ENCODE measurements at places on chromosomes 5 and 9.
A peak's percentile ranks its signal among the peaks of the same experiment; 100 is the strongest.

DNA sequence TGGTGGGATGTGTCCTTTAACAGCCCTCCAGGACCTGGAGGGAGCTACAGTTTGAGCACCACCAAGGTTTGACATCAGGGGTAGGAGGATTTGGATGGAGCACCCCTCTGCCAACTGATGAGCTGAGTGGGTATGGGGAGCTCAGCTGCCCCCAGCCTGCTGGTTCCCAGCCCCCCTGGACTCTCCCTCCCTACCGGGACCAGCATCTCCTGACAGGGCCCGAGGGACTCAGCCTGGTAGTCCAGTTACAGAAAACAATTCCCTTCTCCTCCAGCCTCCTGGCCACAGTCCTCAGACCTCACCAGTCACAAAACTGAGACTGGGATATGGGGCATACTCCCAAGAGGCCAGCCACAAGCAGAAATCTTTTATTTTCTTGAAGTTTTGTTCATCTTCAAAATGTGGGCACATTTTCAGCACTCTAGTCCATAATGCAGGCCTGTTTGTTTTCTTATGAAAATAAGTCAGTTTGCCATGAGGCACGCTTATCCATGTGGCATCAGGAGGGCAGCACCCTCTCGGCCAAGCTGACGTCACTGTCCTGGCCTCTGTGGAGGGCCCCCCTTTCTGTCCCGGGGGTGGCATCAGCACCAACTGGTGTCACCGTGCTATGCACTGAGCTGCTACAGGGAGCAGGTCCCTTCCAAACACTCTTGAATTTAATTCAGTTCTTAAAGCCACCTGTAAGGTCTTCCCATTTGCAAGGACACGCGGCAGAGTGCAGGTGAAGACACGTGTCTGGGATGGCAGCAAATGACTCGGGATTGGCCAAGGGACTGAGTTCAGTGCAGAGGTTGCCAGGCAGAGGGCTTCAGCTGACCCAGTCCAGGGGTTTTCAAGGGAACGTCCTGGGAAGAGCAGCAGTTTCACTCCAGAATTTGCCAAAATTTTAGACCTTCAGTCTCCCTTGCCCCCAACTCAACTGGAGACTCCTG, 187.6 kb downstream of the GADD45G start:
- DNase-seq: no peak

DNA sequence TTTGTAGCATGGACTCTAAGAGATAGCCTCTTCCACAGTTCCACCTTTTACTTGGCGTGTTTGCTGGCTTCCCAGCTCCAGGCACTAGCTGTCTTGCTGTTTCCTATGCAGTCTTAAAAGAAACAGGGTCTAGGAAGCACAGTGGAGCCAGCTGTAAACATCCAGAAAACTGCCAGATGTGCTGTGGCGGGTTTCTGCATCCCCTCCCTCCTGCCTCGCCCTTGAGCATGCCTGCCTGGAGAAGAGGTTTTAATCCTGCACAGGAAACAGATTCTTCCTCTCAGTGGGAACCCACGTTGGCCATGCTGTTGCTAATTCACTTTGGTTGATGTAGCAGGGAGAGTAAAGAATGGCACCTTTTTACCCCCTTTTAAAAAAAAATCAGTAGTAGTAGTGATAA, 121.3 kb downstream of the RPS23 start:
- no peak for DNase-seq

DNA sequence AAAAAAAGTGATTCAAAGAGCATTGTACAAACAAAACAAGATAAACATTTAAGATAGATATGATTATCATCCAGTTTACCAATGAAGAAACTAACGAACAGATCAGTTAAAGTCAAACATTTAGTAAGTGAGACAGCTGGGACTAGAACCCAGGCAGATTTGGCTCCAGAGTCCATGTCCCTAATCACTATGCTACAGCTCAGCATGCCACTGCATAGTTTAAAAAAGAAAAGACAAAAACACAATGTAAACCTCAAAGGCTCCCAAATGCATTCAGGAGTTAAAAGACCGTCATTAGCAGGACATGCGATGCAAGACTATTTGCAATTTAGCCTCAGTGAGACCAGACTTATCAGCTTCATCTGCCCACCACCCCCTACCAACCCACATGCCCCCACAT, 36.8 kb downstream of the DENND1A start:
- no peak for DNase-seq

- peak; percentile 67 for DNase-seq
Observed at GRCh38 chr9:14616188-14616982, 76.8 kb downstream of the ZDHHC21 start.

DNA sequence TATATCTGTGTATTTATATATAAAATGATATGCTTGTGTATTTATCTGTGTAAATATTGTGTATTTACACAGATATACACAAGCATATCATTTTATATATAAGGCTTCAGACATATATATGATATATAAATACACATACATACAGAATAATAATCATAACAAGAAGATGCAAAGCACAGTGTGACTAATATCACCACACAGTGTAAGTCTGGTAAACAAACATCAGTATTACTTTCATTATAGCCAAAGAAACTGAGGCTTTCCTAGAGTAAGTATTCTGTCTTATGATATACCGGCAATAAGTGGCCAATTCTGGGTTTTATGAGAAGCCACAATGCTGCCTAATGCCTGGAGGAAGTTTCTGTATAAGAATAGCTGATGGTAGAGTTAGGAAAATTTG, 29.9 kb upstream of the RAPGEF6 start:
- no peak for DNase-seq

GRCh38 chr5:81171769-81172168, 61.4 kb upstream of the CKMT2 start:
- DNase-seq: no peak

DNA sequence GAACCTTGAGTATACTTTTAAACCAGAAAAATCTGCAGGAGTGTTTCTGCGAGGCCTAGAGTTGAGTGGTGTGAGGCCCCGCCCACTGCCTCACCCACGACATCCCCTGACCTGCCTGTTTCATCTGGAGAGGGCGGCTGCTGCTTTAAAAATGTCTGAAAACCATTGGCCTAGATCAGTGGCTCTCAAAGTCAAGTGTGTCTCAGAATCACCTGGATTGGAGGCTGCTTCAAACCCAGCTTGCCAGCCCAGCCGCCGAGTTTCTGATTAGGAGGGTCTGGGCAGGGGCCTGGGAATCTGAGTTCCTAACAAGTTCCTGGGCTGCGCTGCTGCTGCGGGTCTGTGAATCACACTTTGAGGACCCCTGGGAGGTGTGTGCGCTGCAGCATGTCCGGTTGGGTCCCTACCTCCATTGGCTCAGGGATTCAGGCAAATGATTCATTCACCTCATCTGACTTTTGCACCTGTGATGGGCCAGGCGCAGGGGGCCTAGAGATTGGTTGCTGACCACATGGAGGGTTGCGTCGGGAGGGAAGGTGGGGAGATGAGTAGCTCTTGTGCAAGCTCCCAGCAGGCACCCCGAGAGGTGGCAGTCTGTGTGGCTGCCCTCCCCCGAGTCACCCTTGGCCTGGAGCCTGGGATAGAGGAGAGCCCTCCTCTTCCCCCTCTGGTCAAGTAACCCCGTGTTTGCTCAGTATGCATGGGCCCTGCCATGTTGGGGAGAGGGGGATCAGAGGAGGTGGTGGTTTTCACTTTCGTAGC, 27.6 kb upstream of the HMCN2 start:
- DNase-seq: no peak

DNA sequence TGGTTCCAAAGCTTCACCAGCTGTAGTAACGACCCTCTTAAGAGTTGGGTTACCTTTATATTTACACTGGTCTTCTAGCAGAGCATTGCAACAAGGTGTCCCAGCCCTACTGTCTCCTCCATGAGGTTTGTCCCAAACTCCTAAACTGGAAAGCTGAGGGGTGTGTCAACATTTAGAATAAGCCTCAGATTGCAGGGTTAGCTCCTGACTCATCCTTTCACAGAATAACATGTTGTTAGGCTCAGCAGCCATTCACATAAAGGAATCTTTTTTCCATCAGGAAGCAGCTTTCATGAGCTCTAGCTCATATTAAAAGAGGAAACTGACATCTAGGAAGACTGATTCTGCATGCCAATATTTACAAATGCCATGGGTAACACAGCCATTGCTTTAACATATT, 238.7 kb downstream of the EFNA5 start:
- DNase-seq: no peak

DNA sequence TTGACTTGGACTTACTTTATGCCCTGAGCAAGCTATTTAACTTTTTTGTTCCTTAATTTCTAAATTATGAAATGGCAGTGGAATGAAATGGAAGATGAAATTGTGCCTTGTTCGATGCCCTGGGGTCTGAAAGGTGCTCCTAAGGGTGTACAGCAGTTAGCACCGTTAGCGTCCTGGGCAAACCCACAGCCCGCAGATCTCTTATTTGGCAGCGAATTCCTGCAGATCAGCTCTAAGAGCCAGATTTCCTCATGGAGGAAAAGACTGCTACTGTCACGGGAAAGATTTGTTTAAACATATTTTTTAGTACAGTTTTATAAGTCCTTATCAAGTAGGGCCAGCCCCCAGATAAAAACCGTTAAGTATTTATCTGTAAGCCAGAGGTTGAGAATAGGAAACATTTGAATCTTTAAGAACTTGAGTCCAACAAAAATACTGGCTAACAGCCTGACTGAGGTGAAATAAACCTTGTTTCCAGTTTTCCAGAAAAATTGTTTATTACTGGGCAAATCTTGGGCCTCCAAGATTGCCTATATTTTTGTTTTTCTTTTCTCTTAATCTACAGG, 216.5 kb upstream of the DMRT1 start:
- DNase-seq: no peak

- DNase-seq: no peak
Observed at GRCh38 chr5:1435369-1435768, 9.9 kb downstream of the SLC6A3 start.

GRCh38 chr5:1214936-1215220, 10.3 kb upstream of the SLC6A18 start:
- DNase-seq: no peak

DNA sequence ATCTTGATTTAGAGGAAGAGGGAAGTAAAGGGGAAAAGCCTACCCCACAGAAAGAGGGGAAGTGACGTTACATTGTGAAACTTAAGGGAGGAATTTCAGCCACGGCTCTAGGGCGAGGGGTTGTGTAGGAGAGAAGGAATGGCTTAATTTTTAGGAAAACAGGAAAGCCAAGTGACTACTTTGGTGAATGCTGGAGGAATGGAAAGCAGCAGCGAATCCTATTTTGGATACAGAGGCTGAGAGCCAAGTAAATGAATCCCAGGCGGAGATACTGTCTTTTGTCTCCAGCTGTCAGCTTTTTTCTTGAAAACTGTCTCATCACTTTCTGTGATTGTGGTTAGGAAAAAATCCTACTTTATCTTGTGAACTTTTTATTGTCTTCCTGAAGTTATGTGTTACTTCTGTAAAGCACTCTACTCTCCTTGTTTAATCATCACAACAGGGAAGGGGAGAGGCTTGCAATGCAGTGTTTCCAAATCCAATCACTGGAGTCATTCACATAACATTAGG, 188.4 kb downstream of the TSSK1B start:
- DNase-seq: no peak

DNA sequence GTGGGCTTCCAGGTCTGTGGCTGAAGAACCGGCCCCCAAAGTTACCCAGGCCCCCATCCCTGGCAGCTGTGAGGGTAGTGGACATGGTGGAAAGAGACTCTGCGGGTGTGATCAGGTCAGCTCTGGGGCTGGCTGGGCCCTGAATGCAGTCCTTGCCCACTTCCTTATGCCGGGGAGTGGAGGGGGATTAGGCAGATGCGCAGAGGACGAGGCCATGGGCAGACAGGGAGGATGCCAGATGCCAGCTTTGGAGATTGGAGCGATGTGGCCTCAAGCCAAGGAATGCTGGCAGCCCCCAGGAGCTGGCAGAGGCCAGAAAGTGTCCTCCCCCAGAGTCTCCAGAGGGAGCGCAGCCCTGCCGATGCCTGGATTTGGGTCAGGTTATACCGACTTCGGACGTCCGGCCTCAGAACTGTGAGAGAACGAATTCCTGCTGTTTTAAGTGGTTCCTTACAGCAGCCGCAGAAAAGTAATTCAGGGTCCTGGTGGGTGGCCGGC, 69.8 kb downstream of the ADAMTS2 start:
- DNase-seq: no peak

- no peak for DNase-seq
Observed at GRCh38 chr5:67360047-67360446, 163.4 kb upstream of the CD180 start.

GRCh38 chr5:150078802-150079689, 7.3 kb downstream of the CSF1R start:
- no peak for DNase-seq

DNA sequence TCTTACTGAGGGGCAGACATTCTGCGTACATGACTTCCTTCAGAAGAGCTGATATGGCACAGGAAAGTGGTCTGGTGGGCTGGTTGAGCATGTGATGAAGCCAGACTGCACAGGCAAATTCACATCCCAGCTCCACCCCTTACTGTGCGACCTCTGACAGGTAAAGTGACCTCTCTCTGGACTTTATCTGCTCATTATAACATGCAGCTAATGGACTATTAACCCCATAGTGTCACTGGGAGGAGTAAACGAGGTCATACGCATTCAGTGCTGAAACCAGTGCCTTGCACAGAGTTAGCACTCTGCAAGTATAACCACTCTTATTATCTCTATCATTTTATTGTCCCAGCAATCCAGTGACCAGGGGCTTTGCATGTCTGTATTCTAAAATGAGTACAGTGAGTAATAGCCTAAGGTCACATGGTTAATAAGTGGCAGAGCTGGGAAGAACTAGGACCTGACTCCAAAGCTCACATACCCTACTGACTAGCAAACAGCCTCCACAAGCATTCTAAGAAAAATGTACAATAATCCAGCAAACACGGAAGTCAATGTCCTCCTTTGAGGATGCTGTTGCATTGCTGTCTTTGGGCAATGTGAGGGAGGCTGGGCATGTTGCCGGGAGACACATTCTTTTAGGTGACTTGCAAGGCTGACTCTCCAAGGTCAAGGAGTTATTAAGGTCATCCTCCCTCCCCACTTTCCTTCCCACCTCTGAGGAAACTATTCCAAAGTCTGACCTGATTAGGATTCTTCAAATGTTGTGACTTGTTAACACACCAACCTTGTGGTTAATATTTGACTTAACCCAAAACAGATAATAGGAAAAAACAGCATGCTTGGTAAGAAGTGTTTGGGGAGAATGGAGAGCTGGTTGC, 19.0 kb downstream of the GLRX start:
- no peak for DNase-seq

DNA sequence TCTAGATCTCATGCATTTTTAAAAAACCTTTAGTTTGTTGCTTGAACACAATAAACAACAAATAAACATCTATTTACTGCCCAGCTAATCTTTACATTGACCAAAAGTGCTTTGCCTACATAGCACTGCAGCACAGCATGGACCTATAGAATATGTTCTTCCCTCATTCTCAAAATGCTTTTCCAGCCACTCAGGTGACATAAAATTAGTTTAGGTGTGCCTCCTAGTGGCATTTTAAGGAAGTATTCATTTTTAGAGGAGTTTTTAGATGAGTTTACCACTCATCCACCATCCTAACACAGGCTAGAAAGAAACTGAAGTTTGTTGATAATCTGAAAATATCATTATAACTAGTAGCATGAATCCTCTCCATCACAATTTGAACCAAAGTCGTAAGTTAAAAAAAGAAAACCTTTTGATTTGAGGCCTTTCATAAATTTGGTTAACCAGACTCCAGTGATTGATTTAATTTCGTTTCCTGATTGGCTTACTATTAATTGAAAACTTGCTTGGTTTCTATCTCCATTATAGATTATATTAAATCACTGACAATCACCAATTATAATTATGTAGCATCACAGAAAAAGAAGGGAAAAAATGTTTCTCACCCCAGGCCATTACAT, 12.6 kb downstream of the PLGRKT start:
- peak; percentile 19 for DNase-seq

Measured in NCI-H1417 (cell line).